Nucleus accumbens (tissue), 56 donors: ENCODE measurements at places on chromosomes 1 and 21.

DNA sequence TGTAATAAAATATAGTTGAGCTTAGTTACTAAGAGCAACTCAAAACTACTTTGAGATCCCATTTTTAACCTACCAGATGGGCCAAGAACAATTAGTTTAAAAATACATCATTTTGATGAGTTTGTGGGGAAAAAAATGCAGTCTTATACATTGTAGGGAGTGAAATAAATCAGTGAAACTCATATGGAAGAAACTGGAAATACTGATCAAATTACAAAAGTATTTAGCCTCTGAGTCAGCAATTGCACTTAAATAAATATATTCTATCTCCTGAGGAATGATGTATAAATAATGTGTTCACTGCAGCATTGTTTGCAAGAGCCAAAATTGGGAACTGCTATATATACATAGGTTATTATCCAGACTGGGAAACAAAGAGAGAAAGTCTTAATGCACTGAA, 4.6 kb upstream of the SMCP start:
- DNase-seq = no peak

GRCh38 chr1:10734375-10734774, 62.1 kb downstream of the CASZ1 start:
- no peak for DNase-seq

GRCh38 chr1:237578540-237578939, 312.2 kb downstream of the ZP4 start:
- DNase-seq = no peak

DNA sequence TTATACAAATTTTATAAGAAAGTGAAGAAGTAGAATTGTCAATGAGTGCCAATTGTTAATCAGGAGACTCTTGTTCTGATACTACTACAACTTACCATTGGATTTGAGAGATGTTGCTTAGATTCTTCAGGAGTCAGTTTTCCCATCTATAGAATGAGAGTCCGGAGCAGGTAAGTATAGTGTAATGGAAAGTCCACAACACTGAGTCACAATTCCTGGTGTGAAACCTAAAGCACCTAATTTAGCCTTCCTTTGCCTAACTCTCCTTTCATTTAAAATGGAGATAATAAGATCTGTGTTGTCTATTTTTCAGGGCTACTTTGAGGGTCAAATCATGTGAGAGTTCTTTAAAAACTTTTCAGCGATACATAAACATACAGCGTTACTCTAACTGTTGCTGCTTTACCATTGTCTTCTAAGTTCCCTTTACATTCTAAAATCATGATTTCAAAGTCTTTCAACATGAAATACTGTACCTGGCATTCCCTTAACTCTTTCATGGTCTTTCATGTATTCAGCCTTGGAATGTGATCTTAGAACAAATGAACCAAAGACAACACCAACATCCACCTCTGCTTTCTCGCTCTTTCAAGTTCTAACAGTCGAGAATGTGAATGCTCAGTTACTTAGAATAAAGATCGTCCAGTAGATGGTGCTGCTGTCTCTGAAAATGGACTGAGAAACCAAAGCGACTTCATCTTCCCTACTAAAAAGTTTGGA, 90.9 kb downstream of the SLC30A10 start:
- peak; percentile 30 for DNase-seq

DNA sequence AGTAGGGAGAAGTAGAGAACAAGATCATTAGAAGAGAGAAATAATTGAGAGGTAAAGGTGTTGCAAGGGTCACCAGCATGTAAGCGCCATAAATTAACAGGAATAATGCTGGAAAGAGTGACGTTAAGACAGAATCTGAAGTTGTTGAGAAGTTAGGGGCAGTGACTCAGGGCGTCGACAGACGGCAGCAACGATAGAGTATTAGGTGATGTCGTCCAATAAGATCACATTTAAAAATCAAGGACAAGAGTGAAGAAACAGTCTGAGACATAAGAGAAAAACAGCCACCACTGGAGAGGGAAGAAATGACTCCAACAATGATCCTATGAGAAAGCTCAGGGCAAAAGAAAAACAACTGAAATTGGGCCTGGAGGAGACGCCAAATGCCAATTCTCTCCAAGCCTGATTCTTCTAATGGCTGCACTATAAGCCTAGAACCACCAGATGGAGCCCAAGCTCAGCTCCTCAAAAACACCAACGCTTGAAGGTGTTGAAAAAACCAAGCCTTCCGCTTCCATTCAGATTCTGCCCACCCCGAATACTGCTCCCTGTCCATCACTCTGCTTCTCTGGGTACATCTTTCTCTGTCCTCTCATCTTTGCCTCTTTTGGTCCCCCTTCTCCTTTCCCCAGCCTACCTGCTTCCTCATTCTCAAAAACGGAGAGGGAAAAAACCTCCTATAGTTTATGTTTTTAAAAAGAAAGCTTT, 70.0 kb downstream of the LUZP1 start:
- peak; percentile 47 for DNase-seq

DNA sequence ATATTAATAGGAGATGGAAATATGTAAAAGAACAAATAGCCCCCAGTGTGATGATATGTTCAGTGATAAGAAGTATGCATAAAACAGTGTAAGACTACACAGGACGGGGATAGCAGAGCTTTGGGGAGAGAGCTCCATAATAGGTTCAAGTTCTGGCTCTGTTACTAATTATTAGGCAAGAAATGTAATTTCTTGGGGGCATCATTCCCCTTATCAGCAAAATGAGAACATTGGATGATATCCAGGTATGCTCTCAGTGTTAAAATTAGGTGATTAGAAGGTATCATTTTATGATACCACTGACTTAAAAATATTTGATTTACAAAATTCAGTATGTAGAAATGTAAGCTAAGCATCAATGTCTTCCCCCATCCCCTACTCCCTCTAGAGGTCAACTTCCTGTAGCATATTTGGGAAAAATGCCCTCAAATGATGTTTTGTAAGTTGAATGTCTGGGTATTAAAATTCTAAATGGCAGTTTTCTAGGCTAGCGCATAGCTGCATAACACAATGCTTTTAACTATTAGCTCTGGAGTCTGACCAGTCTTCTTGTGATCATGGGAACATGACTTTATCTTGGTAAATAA, 585.7 kb upstream of the CAMK1G start:
- DNase-seq = no peak

DNA sequence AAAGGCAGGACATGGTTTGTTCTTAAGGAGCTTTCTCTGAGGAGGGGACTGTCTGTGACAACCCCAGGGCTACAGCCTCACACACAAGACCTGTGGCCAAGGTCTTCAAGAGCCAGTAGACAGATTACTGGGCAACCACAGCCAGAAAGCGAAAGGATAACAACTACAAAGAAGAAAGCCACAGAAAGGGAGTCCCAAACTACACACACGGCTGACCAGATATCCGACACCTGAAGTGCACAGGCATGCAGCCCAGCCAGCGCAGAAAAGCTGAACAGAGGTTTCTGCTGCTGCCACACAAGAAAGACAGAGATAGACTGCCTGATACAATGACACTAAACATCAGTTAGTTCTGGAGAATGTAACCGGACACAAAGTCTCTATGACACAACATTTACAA, 21.4 kb upstream of the NADK start:
- no peak for DNase-seq

DNA sequence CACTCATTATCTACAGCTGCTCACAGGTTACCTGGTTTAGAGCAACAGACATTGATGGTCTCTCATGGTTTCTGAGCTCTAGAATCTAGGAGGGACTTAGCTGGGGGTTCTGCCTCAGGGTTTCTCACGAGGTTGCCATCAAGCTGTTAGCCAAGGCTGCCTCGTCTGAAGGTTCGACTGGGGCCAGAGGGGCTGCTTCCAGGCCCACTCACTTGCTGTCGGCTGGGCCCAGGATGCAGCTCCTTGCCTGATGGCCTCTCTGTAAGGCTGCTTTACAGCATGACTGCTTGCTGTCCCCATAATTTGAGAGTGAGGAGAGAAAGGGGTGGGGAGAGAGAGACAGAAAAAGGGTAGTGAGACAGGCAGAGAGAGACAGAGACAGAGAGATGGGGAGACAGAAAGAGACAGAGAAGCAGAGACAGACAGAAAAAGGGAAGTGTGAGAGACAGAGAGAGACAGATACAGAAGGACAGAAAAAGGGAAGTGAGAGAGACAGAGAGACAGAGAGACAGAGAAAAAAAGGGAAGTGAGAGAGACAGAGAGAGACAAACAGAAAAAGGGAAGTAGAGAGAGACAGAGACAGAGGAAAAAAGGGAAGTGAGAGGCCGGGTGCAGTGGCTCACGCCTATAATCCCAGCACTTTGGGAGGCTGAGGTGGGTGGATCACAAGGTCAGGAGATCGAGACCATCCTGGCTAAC, 106.8 kb upstream of the C1orf174 start:
- no peak for DNase-seq

GRCh38 chr1:43947061-43947873, 517 bp downstream of the IPO13 start:
- no peak for DNase-seq

GRCh38 chr1:171922999-171923398, 81.7 kb downstream of the DNM3 start:
- no peak for DNase-seq

GRCh38 chr1:148363439-148363810, 119.7 kb downstream of the PPIAL4G start:
- no peak for DNase-seq

DNA sequence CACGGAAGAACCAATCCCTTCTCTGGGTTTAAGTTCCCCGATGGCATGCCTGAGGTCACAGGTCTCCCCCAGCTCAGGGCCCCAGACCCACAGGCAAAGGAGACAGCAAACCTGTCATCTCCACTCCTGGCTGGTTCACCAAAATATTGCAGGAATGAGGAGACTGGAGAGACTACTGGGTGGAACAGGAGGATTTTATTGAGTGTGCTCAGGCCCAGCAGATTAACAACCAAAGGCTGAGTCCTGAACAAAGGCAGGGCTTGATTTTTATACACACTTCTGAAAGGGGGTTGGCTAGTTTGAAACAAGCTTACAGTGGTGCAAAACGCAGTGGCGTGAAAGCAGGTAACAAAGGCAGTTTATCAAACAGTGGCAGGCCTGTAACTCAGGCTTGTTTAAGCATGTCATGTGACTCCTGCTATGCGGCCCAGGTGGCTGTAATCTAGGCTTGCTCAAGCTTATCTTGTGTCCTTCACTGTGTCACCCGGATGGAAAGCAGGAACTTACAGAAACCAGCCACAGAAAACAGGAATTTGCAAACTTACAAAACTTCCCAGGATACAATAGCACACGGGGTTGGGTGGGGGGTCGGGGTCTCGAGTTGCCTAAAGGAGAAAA, 27.4 kb upstream of the KCNJ15 start:
- no peak for DNase-seq

DNA sequence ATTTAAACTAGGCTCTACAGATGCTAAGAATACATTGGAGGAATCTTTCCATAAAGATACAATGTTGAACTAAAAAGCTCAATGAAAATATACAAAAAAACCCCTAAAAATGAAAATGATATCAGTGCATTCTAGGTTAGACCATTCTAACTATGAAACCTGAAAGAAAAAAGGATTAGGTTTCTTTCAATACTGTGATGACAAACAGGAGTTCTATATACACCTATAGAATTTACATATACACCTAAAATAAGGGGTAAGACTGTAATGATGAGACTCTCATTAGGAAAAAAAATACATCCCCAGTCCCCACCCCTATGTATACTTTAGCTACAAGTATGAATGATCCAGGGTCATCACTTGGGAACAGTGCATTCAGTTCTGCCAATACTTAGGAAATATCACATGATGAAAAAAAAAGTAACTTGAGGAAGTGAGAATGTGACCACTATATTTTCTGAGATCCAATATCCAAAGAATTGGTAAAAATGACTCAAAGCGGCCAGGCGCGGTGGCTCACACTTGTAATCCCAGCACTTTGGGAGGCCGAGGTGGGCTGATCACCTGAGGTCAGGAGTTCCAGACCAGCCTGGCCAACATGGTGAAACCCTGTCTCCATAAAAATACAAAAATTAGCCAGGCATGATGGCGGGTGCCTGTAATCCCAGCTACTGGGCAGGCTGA, 26.3 kb downstream of the SELENOF start:
- no peak for DNase-seq

DNA sequence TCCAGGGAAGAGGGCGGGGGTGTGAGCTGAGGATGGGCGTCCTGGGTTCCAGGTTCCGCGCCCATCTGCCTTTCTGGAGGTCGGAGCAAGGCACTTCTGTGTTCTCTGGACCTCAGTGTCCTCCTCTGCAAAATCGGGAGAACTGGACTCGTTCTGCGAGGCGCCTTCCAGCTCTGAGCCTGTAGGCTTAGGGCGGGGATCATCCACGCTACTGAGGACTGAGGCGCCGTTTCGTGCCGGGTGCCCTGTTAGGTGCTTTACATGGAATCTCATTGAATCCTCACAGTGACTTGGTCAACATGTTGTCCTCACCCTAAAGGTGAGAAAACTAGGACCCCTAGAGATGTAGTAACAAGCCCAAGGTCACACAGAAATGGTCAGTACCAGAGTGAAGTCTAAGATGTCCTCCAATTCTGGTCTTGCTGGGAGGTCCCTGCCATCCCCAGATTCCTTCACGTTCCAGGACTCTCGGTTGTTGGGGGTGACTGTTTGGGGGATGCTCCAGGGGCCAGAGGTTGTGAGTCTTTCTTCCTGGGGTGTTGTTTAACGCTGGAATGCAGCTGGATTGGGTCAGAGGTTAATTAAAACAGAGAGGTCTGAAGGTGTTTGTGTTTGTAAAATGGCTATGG, 677 bp downstream of the PRKAA2 start:
- no peak for DNase-seq

GRCh38 chr1:239436286-239436685, 49.9 kb downstream of the CHRM3 start:
- no peak for DNase-seq

DNA sequence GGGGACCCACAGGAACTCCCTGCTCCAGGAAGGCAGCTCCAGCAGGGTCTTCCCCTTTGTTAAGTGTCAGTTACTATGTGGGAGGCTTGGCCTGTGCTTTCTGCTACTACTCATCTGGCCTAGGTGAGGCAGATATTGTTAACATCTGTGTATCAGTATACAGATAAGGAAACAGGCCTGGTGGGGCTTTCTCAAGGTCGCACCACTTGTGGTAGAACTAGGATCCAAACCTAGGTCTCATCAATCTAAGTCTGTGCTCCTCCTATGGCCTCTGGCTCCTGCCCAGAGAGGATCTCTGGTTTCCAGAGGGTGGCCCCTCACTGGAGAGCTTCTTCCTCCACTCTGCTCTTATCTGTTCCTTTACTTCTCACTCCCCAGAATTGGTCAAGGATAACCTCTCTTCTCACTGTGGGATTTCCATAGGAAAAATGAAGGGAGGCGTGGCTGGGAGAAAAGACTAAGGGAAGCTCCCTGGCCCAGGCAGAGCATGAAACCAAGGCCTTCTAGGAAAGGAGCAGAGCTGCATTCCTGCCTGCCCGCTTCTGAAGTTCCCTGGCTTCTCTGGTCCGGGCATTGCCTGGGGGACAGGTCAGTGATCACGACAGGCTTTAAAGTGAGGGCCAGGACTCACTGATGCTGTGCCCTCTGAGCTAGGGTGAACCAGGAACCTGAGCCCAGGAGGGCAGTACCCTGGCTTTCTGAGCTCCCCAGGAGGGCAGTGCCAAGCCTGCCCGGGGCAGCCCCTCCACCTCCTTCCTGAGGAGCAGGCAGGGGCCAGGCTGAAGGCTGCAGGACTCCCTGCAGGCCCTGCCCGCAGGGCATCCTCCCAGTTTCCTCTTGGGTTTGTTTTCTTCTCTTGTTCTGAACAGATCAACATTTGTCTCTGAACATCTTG, 5.8 kb downstream of the KCNC4 start:
- DNase-seq = no peak
